Activated CD4-positive, alpha-beta T cell treated with anti-CD3 and anti-CD28 coated beads, Interleukin-2, amount 10 ng/mL, durations not matched to agents 7 days and 5 days (primary cell): ENCODE measurements at places on chromosomes 12 and 14. TPM values are rescaled to one million over a fixed set of nuclear protein-coding genes. Genes with fewer than 3 reads are reported as not detected.
A peak's percentile ranks its signal among the peaks of the same experiment; 100 is the strongest.

- no peak overlapping the region for H3K27ac ChIP-seq
- H3K4me3 ChIP-seq: no peak overlapping the region
- H3K27me3 ChIP-seq: no peaks in the 10 kb centered on the region
Observed at GRCh38 chr12:124002654-124003053, 29.6 kb downstream of the ZNF664 start.

- H3K27me3 ChIP-seq: no peaks in the 10 kb centered on the region
- H3K36me3 ChIP-seq: no peaks in the 10 kb centered on the region
- H3K4me1 ChIP-seq: no peaks in the 10 kb centered on the region
- no peak overlapping the region for H3K27ac ChIP-seq
- H3K4me3 ChIP-seq: no peak overlapping the region
Observed at GRCh38 chr12:108039794-108040193, 89.3 kb upstream of the WSCD2 start.

GRCh38 chr14:30500222-30500621 is 58.7 kb upstream of the G2E3 start:
- no peak overlapping the region for H3K4me3 ChIP-seq
- H3K27me3 ChIP-seq: peaks cover 5% of the 10 kb centered on the region
- H3K36me3 ChIP-seq: no peaks in the 10 kb centered on the region
- H3K27ac ChIP-seq: no peak overlapping the region
- H3K4me1 ChIP-seq: no peaks in the 10 kb centered on the region
- no peak for DNase-seq

GRCh38 chr12:130761537-130762318 is 45.6 kb upstream of the RIMBP2 start:
- no peaks in the 10 kb centered on the region for H3K36me3 ChIP-seq
- H3K4me3 ChIP-seq: peak overlapping the region; percentile 33
- peak overlapping the region; percentile 41 for H3K27ac ChIP-seq
- peaks cover 11% of the 10 kb centered on the region for H3K4me1 ChIP-seq
- DNase-seq: peak; percentile 61

- H3K36me3 ChIP-seq: no peaks in the 10 kb centered on the region
- H3K27me3 ChIP-seq: peaks cover 5% of the 10 kb centered on the region
- no peak for DNase-seq
- no peak overlapping the region for H3K4me3 ChIP-seq
- no peak overlapping the region for H3K27ac ChIP-seq
- peaks cover 3% of the 10 kb centered on the region for H3K4me1 ChIP-seq
Observed at GRCh38 chr14:20803223-20803622, 579 bp upstream of the RNASE1 start.

- DNase-seq: no peak
- H3K36me3 ChIP-seq: peaks cover 42% of the 10 kb centered on the region
- H3K27me3 ChIP-seq: no peaks in the 10 kb centered on the region
- no peaks in the 10 kb centered on the region for H3K4me1 ChIP-seq
- H3K27ac ChIP-seq: no peak overlapping the region
Observed at GRCh38 chr14:71108398-71109119, 201.3 kb downstream of the PCNX1 start.

- no peak for DNase-seq
- no peaks in the 10 kb centered on the region for H3K27me3 ChIP-seq
- H3K27ac ChIP-seq: no peak overlapping the region
- H3K4me1 ChIP-seq: peaks cover 13% of the 10 kb centered on the region
- H3K36me3 ChIP-seq: peaks cover 36% of the 10 kb centered on the region
- no peak overlapping the region for H3K4me3 ChIP-seq
Observed at GRCh38 chr12:22473212-22473611, 71.1 kb downstream of the C2CD5 start.

DNA sequence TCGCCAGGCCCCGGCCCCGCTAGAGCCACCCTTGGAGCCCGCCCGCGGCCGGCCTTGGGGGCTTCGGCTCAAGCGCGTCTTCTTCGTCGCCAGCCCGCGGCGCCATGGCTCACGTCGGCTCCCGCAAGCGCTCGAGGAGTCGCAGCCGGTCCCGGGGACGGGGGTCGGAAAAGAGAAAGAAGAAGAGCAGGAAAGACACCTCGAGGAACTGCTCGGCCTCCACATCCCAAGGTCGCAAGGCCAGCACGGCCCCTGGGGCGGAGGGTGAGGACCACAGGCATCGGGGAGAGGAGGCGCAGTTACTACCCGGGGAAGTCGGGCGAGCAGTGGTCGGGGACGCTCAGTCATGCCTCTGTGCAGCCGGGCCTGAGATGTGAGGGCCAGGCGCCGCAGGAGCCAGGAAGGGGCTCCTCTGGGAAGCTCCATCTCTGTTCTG is 573 bp downstream of the ARL6IP4 start:
- peaks cover 56% of the 10 kb centered on the region for H3K4me1 ChIP-seq
- H3K27me3 ChIP-seq: no peaks in the 10 kb centered on the region
- peak overlapping the region; percentile 87 for H3K4me3 ChIP-seq
- H3K36me3 ChIP-seq: peaks cover 24% of the 10 kb centered on the region

GRCh38 chr12:1471224-1471623 is 123.2 kb downstream of the FBXL14 start:
- H3K27me3 ChIP-seq: no peaks in the 10 kb centered on the region
- peaks cover 2% of the 10 kb centered on the region for H3K36me3 ChIP-seq
- H3K4me3 ChIP-seq: no peak overlapping the region
- no peaks in the 10 kb centered on the region for H3K4me1 ChIP-seq

- peaks cover 47% of the 10 kb centered on the region for H3K36me3 ChIP-seq
- H3K4me3 ChIP-seq: no peak overlapping the region
- H3K4me1 ChIP-seq: peaks cover 24% of the 10 kb centered on the region
- no peaks in the 10 kb centered on the region for H3K27me3 ChIP-seq
- DNase-seq: no peak
- no peak overlapping the region for H3K27ac ChIP-seq
Observed at GRCh38 chr12:112973818-112974231, 4.5 kb upstream of the OAS2 start.

GRCh38 chr12:62963486-62964041 is 28.6 kb upstream of the PPM1H start:
- no peak overlapping the region for H3K27ac ChIP-seq
- H3K36me3 ChIP-seq: no peaks in the 10 kb centered on the region

DNA sequence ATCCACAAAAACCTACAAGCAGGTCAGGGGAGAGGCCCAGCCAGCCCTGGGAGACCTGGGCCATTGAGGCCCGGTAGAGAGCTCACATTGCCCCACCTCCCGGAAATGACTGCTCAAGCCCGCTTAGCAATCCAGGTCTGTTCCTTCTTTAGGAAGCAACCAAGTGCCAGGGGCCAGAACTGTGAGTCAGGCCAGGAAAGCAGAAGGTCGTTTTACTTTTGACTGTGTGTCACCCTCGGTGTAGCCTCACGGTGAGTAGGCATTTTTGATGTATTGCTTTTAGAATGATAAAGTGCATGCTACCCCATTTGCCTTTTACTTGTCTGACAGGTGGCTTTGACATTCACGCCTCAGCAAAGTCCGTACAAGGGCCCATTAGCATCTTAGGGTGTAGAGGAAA is 25.4 kb upstream of the PWP1 start:
- no peak overlapping the region for H3K27ac ChIP-seq
- no peak for DNase-seq
- no peaks in the 10 kb centered on the region for H3K27me3 ChIP-seq
- H3K36me3 ChIP-seq: peaks cover 15% of the 10 kb centered on the region

GRCh38 chr12:56351325-56351724 is 8.6 kb downstream of the STAT2 start:
- no peak overlapping the region for H3K27ac ChIP-seq
- H3K27me3 ChIP-seq: no peaks in the 10 kb centered on the region
- no peak for DNase-seq

- peak overlapping the region; percentile 64 for H3K27ac ChIP-seq
- H3K27me3 ChIP-seq: no peaks in the 10 kb centered on the region
- peak overlapping the region; percentile 95 for H3K4me3 ChIP-seq
- DNase-seq: peak; percentile 29
Observed at GRCh38 chr12:2891240-2892053, 756 bp downstream of the TULP3 start.

GRCh38 chr14:103999795-104000440 is 57.6 kb upstream of the RD3L start:
- H3K4me3 ChIP-seq: no peak overlapping the region
- H3K4me1 ChIP-seq: no peaks in the 10 kb centered on the region
- no peak overlapping the region for H3K27ac ChIP-seq
- no peak for DNase-seq
- peaks cover 13% of the 10 kb centered on the region for H3K27me3 ChIP-seq

DNA sequence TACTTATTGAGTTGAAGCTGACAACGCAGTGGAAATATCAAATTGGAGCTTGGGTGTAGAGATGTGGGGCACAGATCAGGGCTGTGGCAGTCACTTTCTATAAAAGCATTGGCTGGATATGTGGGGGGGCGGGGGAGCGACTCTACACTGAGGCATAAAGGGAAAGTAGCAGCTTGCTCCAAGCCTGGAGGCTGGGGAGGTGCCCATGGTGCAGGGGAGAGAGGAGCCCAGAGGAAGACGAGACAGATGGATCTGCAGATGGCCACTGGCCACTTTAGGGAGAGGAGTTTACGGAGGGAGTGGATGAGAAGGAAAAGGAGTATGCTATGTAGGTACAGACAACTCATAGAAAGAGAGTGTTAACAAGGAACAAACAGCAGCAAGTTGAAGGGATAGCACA is 13.5 kb upstream of the NGB start:
- no peaks in the 10 kb centered on the region for H3K4me1 ChIP-seq
- no peaks in the 10 kb centered on the region for H3K27me3 ChIP-seq
- no peak for DNase-seq
- no peak overlapping the region for H3K27ac ChIP-seq

DNA sequence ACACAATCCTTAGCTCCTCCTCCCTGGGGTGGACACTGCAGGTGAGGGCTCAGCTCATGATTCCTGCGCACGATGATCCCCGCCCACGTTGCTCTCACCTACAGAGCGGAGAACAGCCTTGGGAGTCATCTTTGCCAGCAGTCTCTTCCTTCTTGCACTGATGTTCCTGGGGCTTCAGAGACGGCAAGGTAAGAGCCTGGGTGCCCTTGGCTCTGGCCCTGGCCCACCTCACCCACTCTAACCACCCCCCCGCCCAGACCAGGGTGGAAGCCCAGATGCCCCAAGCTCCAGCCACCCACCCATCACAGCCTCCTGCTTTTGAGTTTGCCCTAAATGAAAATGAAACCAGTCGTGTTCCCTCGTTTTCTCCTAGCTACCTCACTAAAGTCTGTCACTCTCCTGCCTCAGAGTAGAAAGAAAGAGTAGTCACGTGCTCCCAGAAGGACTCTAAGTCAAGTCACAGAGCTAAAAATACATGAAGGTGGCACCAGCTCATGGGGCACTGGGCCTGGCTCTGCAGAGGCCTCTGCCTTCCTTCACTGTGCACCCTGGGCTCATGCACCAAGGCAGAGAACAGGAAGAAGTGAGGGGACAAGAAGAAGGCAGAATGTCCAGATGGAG is 9.0 kb downstream of the TAPBPL start:
- H3K4me1 ChIP-seq: peaks cover 84% of the 10 kb centered on the region
- peak overlapping the region; percentile 76 for H3K4me3 ChIP-seq
- peak overlapping the region; percentile 96 for H3K27ac ChIP-seq
- H3K36me3 ChIP-seq: peaks cover 92% of the 10 kb centered on the region

DNA sequence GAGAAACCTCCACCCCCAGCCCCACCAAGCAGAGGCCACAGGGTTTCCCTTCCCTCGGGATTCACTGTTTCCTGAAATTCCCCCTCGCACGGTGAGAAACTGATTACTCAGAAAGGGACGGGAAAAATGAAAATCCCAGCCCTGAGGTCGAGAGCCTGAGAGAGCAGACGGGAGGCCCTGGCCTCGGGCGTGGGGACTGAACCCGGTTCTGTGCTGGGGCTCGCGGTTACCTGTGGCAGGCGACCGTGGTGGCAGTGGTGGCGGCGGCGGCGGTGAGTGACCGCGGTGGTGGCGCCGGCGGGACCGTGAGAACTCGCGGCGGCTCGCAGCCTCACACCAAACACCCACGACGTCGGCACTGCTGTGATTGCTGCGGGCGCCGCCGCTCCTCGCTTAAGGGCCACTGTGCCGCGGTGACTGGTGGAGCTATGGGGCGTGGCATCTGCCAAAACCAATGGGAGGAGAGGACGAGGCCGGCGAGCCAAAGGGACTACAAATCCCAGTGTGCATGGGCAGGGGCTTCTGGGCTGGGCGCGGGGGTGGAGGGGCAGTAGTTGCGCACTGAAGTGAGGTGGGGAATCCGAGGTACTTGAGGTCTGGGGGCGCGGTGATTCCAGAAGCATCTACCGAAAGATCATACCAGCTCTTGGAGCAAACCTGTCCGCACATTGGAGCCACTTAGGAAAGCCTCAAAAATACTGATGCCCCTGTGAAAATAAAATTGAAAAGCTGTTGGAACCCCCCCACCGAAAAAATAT is at the start of gene LGMN:
Gene LGMN (minus strand): TSS at position 369 of the 758 bp plus-strand sequence. CDS start 15,841 bp downstream, outside the sequence.
- H3K4me1 ChIP-seq: peaks cover 40% of the 10 kb centered on the region
- peaks cover 2% of the 10 kb centered on the region for H3K36me3 ChIP-seq
- peak within 1 kb of the TSS; percentile 46 for H3K27ac ChIP-seq
- H3K27me3 ChIP-seq: peaks cover 47% of the 10 kb centered on the region
- peak within 1 kb of the TSS; percentile 72 for H3K4me3 ChIP-seq
- DNase-seq: peak; percentile 81

DNA sequence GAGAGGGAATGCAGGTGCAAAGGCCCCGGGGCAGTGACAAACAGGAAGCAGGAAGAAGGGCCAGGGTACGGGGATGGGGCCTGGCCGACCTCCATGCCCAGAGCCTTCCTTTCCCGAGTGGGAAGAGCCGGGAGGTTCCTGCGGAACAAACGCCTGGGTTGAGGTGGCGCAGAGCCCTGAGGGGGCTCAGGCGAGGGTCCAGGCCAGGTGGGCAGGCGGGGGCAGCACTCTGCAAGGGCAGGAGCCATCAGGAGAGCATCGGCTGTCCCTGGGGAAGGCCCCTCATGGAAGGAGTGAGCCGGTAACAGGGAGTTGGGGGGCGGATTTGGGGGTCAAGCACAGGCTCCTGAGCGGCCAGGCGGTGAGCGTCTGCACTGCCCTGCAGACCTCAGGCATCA is 18.1 kb upstream of the FBRSL1 start:
- peak overlapping the region; percentile 42 for H3K27ac ChIP-seq
- no peaks in the 10 kb centered on the region for H3K36me3 ChIP-seq
- peak overlapping the region; percentile 55 for H3K4me3 ChIP-seq

CSRNP2 gene
- 13.6 TPM for total RNA-seq

BRAP gene
- total RNA-seq: 20.2 TPM

ERBB3 gene
- total RNA-seq: 1.5 TPM

SOAT2 gene
- 1.7 TPM for total RNA-seq

IGF1 gene
- total RNA-seq: 0.10 TPM

GLT8D2 gene
- total RNA-seq: not detected

POTEM gene
- not detected for total RNA-seq

COX8C gene
- total RNA-seq: not detected

KRT74 gene
- 0.15 TPM for total RNA-seq

SLC24A4 gene
- not detected for total RNA-seq

FAM90A1 gene
- total RNA-seq: 0.15 TPM

SOS2 gene
- total RNA-seq: 19.7 TPM
